H1 (cell line): ENCODE measurements at places on chromosomes 7 and 10. TPM values are rescaled to one million over a fixed set of nuclear protein-coding genes. Genes with fewer than 3 reads are reported as not detected.
A peak's percentile ranks its signal among the peaks of the same experiment; 100 is the strongest.

GRCh38 chr7:137001041-137001440, 132.6 kb downstream of the CHRM2 start:
- 0 out of 2 replicates have a peak, but pooled peaks cover 1% of the 10 kb centered on the region for H3K4me1 ChIP-seq
- DNase-seq: no peak
- H3K36me3 ChIP-seq: no peaks in the 10 kb centered on the region
- no peaks in the 10 kb centered on the region for H3K27me3 ChIP-seq

GRCh38 chr7:152527610-152528032, 91.8 kb upstream of the KMT2C start:
- no peak overlapping the region for H3K4me3 ChIP-seq
- H3K4me1 ChIP-seq: peaks cover 4% of the 10 kb centered on the region
- no peaks in the 10 kb centered on the region for H3K36me3 ChIP-seq
- H3K27me3 ChIP-seq: no peaks in the 10 kb centered on the region; the same call in 1 of the 2 replicates

DNA sequence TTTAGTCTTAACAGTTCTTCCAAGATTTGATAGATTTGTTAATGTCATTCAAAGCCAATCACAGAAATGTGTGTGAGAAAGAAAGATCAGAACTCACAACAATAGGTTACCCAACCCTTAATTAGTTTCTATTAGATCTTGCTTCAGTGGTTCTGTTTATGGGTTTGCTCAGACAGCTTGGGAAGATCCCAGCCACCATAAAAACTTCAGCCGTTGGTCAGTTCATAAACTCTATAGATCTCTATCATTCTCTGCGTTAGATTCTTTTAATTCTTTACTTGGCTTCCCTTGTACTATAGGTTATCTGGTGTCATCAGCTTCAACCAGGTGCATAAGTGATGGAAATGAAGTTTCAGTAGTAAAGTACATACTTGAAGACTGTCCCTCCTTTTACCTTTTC, 54.4 kb downstream of the ZNF277 start:
- no peaks in the 10 kb centered on the region for H3K36me3 ChIP-seq
- no peak overlapping the region for H3K4me3 ChIP-seq
- no peak overlapping the region for H3K27ac ChIP-seq
- H3K27me3 ChIP-seq: no peaks in the 10 kb centered on the region

- no peaks in the 10 kb centered on the region for H3K36me3 ChIP-seq
- no peak for DNase-seq
- no peak overlapping the region for H3K27ac ChIP-seq
- no peak overlapping the region for H3K4me3 ChIP-seq
- H3K4me1 ChIP-seq: peaks cover 4% of the 10 kb centered on the region
- no peaks in the 10 kb centered on the region for H3K27me3 ChIP-seq
Observed at GRCh38 chr10:82969405-82969804, 1094.4 kb downstream of the NRG3 start.

GRCh38 chr10:4434516-4435071, 391.4 kb upstream of the AKR1E2 start:
- H3K27me3 ChIP-seq: no peaks in the 10 kb centered on the region
- H3K36me3 ChIP-seq: no peaks in the 10 kb centered on the region
- DNase-seq: no peak

DNA sequence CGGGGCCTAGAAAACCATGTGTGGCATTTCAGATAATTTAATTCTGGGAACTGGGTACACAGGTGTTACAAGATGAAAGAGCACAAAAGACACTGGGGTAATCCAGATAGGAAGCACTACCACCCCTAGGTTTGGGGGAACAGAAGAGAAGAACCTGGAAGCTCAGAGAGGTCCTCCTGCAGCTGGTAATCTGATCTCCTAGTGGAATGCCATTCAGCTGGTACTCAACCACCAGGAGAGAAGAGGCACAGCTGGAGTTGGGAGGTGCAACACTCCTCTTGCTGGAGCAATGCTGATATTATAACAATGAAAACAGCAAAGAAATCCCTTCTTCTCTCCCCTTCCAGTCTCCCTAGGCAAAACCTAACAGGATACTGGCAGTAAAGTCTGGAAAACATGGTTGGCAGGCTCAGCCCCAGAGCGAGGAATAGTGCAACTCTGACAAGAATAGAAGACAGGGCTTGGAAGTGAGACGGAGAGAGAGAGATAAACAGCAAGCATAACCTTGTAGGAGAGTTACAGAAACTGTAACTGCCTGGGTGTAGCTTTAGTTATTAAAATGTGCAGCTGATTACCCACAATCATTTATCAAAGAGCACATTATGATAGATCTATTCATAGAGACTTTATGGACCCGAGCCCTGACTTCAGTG, 35.0 kb downstream of the NRF1 start:
- no peaks in the 10 kb centered on the region for H3K27me3 ChIP-seq
- peaks cover 5% of the 10 kb centered on the region for H3K4me1 ChIP-seq
- DNase-seq: no peak
- H3K27ac ChIP-seq: peak overlapping the region; percentile 50; the same call in 1 of the 2 replicates
- no peak overlapping the region for H3K4me3 ChIP-seq

DNA sequence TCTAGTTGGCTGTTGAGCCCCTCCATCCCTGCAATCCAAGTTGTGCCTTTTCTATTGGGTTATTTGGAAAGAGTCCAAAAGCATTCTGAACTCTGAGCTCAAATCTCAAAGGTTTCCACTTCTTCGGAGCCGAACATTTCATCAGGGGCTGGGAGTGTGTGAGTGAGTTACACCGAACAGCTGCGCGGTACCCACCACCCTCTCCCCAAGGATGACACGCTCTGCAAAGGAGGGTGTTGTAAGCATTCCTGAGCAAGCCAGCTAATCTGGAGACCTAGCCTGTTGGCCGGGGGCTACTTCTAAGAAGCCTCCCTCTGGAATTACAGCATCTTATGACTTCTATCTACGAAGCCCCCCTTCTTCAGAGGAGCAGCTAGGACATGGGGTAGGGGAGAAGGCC, 270.5 kb downstream of the CREB5 start:
- no peak overlapping the region for H3K4me3 ChIP-seq
- DNase-seq: no peak
- no peak overlapping the region for H3K27ac ChIP-seq
- no peaks in the 10 kb centered on the region for H3K4me1 ChIP-seq
- no peaks in the 10 kb centered on the region for H3K36me3 ChIP-seq

DNA sequence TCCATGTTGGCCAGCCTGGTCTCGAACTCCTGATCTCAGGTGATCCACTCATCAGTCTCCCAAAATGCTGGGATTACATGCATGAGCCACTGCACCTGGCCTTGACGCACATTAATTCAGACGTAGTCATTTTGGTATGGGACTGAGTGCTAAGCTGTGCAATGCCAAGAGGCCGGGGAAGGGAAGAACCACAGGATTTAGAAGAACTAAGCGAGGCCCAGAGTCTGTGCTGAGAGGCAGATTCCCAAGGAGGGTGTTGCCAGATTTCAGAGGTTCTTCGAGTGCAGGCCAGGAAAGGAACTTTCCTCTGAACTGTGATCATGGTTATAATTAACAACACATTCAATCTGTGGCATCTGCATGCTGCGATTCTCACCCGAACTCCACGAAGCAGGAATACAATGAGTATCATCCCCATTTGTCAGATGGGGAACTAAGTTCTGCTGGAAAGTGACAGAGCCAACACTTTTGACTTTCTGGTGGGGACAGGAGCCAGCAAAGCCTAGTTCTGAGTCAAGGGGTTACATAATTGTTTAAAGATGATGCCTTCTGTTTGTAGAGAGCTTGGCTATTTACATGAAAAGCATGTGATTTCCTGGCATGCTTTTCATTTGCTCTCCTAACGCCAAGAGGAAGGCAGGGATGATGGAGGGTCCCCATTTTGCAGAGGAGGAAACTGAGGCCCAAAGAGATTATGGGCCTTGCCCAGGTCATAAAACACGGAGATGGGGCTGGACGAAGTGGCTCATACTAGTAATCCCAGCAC, 6.2 kb upstream of the ZAN start:
- no peaks in the 10 kb centered on the region for H3K4me1 ChIP-seq
- H3K27ac ChIP-seq: no peak overlapping the region
- H3K4me3 ChIP-seq: no peak overlapping the region
- no peak for DNase-seq

The ELN gene
- total RNA-seq: 5.6 and 5.9 TPM in 2 replicates

The PLEKHS1 gene
- total RNA-seq: not detected in 2 replicates

The DKK1 gene
- total RNA-seq: 0.21 and 0.61 TPM in 2 replicates

The CUZD1 gene
- total RNA-seq: 11.9 and 13.0 TPM in 2 replicates

The ZNF438 gene
- 1.4 and 1.7 TPM in 2 replicates for total RNA-seq

The EFCAB10 gene
- total RNA-seq: 3.1 TPM in 2 replicates

The LRRD1 gene
- not detected in 2 replicates for total RNA-seq
